ENCODE measurements at places on chromosomes 16 and 17.

- H3K4me3 ChIP-seq, result no peak overlapping the region
- H3K27me3 ChIP-seq, result no peaks in the 10 kb centered on the region
- H3K27ac ChIP-seq, result no peak overlapping the region
Observed at GRCh38 chr17:75561927-75562603, 25.5 kb upstream of the MYO15B start.

GRCh38 chr16:21598206-21598605 lies 1.2 kb upstream of the METTL9 start:
- no peaks in the 10 kb centered on the region for H3K27me3 ChIP-seq
- peak overlapping the region; percentile 91 for H3K4me3 ChIP-seq
- H3K36me3 ChIP-seq, result no peaks in the 10 kb centered on the region
- H3K4me1 ChIP-seq, result peaks cover 27% of the 10 kb centered on the region
- peak overlapping the region; percentile 94 for H3K27ac ChIP-seq
- no peak for DNase-seq

GRCh38 chr16:26317885-26318284 lies 626.1 kb downstream of the HS3ST4 start:
- H3K4me1 ChIP-seq, result no peaks in the 10 kb centered on the region
- H3K36me3 ChIP-seq, result peaks cover 2% of the 10 kb centered on the region
- H3K4me3 ChIP-seq, result no peak overlapping the region
- H3K27me3 ChIP-seq, result peaks cover 12% of the 10 kb centered on the region
- H3K27ac ChIP-seq, result no peak overlapping the region
- DNase-seq, result no peak

- H3K4me3 ChIP-seq, result no peak overlapping the region
- no peaks in the 10 kb centered on the region for H3K4me1 ChIP-seq
- no peak overlapping the region for H3K27ac ChIP-seq
- H3K27me3 ChIP-seq, result peaks cover 9% of the 10 kb centered on the region
- DNase-seq, result no peak
Observed at GRCh38 chr16:66376577-66377305, 10.2 kb downstream of the CDH5 start.

DNA sequence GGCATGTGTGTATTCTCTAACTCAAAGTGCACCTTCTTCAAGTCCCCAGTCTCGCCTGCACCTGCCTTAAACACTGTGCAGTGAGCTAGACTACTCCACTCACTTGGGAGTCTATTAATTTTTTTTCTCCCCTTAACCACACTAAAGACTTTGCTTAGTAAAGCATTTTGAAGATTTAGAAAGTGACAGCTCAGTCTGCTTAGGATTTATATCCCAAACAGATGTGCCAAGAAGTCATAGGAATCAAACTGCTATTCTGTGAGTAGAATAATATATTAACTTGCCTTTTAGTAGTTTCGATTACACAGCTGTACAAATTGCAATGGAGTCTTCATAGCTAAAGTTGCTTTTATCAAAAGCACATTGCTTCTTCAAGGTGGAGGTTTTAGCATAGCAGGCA lies 47.2 kb upstream of the MED13 start:
- no peaks in the 10 kb centered on the region for H3K27me3 ChIP-seq
- H3K4me1 ChIP-seq, result no peaks in the 10 kb centered on the region
- H3K4me3 ChIP-seq, result no peak overlapping the region
- no peak for DNase-seq
- H3K27ac ChIP-seq, result no peak overlapping the region

GRCh38 chr17:30000001-30000754 lies 58.7 kb downstream of the EFCAB5 start:
- peaks cover 11% of the 10 kb centered on the region for H3K4me1 ChIP-seq
- no peaks in the 10 kb centered on the region for H3K36me3 ChIP-seq
- H3K27me3 ChIP-seq, result peaks cover 5% of the 10 kb centered on the region
